NCI-H1436 treated with DMSO at 0.1 percent for 48 hours (cell line): ENCODE measurements at places on chromosomes 7 and 10.

GRCh38 chr7:108282427-108282996, 152.4 kb upstream of the LAMB4 start:
- DNase-seq: no peak

DNA sequence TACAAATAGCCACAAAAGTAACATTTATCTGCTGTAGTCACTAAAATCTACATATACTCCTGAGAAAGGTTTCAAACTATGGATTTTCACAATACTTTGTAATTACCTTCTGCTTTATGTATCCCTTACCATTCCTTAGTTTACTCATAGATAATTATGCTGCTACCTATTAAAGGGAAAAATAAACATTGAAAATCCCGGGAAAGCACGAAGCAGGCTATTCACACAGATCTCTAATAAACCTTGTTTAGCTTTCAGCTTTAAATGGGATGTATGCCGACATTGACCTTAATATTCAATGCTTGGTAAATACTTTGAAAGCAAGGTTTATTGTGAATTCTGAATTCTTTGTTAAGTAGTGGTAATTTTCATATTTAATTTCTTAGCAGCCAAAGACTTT, 58.5 kb upstream of the SMIM30 start:
- DNase-seq: no peak

DNA sequence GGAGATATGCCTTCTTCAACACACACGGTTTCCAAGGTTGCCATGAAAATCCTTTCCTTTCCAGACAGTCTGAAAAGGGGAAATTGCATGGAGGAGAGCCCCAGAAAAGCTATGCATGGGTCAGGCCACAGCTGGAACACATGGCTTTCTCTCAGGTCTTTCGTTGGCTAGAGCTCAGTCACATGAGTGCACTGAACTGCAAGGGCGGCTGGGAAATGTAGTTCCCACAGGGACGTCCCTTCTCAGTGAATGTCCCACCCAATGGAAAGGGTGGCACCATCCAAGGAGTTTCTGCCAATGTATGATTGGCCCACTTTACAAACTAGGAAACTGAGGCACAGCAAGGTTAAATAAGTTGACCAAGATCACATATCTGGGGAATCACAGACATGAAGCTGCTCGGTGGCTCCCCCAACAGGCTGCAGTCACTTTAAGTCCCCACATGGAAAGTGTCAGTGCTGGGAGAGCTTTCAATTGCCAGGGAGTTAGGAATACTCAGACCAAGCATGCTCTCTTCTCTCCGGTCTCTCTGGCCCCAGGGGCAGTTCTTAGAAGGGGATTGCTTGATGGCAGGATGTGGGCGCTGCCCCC, 571.3 kb downstream of the GLRX3 start:
- DNase-seq: no peak

GRCh38 chr7:17626235-17626634, 314.1 kb downstream of the SNX13 start:
- DNase-seq: no peak

- DNase-seq: no peak
Measured at GRCh38 chr7:95026018-95026417, 118.6 kb downstream of the PPP1R9A start.

- no peak for DNase-seq
Measured at GRCh38 chr10:77501152-77501845, 136.3 kb downstream of the KCNMA1 start.

DNA sequence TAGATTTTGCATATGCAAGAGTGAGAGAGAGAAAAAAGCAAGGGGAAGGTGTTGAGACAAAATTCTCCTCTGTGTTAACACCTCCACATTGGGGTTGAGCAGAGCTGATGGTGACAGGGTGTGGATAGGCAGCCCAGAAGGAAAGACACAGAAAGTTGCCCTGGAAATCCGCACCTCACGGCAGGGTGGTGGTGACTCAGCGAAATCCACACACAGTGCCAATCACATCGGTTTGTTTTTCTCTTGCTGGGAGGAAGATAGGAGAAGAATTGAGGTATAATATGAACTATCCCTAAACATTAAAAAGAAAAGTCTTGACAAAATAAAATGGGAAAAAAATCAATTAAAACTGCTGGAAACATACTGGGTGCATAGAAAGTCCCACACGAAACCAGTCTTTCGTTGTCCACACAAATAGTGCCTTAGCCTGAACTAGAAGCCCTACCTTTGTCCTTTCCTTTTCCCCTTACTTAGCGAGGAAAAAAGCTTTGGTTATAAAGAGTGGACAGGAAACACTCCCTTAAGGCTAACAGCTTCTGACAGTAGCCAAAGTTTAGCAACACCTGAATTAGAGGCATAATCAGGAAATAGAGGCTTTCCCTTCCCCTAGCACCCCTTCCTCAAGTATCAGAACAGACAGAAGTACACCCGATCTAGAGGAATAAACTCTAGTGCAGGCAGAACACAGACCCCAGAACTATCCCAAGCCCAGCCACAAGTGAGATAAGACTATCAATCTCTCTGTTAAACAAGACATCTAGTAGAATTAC, 39.2 kb upstream of the DNAJC1 start:
- DNase-seq: no peak

DNA sequence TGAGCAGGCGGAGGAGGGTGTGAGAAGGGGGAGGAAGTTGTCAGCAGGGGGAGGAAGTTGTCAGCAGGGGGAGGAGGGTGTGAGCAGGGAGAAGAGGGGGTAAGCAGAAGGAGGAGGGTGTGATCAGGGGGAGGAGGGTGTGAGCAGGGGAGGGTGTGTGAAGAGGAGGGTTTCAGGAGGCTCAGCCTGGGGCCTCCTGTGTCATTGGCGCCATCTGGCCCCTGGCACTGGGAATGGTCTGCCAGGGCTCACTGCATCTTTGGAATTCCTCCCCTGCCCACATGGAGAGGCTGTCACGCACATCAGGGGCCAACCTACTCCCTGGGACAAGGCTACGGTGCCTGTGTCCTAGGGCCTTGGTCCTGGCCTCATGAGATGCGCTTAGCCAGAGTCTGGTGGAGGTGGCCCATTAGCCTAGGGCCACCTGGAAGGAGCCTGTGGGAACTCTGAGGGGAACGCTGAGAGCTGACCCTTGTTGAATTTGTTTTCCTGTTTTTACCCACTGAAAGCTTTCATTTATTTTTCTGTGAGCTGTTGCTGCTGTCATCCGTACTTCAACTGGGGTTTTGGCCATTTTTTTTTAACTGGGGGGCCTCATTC, 18.0 kb downstream of the CAMK2B start:
- DNase-seq: no peak
